ENCODE measurements at places on chromosomes 7 and 10. TPM values are rescaled to one million over a fixed set of nuclear protein-coding genes. Genes with fewer than 3 reads are reported as not detected.

The AZGP1 gene
- total RNA-seq: not detected

The SH2D4B gene
- total RNA-seq: 0.34 TPM

DNA sequence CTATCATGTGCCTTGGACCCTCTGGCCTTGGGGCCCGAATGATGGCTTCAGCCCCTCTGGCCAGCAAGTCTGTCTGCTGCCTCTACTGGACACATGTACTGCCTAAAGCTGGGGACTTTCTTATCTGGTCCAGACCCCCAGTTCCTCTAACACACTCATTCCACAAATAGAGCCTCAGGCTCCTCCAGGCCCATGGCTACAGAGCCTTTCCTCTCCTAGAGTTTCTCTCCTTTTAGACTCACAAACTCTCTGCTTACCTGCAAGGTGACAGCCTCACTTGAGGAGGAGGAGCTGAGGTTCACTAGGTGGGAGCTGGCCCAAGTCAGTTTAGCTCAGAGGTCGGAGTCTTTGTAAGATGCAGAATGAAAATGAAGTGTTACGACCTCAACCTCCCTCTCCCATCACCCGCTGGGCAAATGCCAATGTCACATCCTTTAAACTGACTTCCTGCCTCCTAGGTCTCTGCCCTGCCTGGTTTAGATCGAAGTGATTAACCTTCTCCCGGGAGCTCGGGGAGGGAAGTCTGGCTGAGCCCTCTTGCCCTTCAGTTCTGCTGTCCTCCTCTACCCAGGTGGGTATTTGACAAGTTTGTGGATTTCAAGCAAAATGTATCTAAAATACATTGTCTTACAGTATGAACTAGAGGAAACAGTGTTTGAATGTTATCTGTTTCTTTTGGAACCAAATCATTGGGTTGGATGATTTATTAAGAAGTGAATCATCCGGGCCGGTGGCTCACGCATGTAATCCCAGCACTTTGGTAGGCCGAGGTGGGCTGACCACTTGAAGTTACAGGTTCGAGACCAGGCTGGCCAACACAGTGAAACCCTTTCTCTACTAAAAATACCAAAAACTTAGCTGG, 71.9 kb upstream of the TNS3 start:
- DNase-seq: peak; percentile 63

- peak; percentile 88 for DNase-seq
Measured at GRCh38 chr10:6114805-6115341, 26.0 kb downstream of the RBM17 start.

DNA sequence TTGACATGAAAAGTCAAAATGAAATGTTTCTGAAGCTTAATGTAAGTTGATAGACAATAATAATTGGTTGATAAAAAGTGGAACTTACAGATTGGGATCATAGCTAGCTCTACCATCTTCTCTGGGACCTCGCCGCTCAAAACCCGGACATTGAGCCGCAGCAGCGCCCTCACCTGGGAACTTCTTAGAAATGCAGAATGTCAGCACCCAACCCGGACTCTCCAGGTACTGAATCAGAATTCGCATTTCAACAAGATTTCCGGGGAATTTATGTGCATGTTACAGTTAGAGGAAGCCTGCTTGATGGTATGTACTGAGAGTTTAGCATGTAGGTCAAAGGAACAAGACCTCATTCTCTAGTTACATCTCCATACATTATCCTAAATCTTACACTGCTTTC, 36.7 kb upstream of the ABLIM1 start:
- DNase-seq: peak; percentile 78

- no peak for DNase-seq
Measured at GRCh38 chr7:126210707-126211106, 1042.0 kb downstream of the GRM8 start.
